CD4-positive, alpha-beta memory T cell (primary cell): ENCODE measurements at places on chromosomes 11 and 22. TPM values are rescaled to one million over a fixed set of nuclear protein-coding genes. Genes with fewer than 3 reads are reported as not detected.

- no peak for DNase-seq
Measured at GRCh38 chr22:39303358-39303757, 16.1 kb downstream of the RPL3 start.

DNA sequence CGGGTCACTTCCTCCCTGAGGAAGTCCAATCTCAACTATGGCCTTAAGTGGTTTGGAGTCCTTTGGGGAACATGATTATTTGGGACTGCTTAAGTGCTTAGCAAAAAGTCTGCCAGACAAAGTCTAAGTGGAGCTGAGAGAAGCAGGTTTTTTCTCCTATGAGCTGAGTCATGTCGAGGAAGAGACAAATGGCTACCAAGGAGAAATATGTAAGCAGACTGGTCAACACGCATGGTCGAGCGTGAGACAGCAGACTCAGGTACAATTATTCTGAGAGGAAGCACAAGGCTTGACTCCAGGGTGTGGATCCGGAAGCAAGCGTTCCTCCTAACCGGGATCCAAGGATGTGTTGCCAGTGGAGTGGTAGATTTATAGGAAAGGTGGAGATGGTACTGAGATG lies 30.6 kb downstream of the UBASH3B start:
- no peak for DNase-seq

DNA sequence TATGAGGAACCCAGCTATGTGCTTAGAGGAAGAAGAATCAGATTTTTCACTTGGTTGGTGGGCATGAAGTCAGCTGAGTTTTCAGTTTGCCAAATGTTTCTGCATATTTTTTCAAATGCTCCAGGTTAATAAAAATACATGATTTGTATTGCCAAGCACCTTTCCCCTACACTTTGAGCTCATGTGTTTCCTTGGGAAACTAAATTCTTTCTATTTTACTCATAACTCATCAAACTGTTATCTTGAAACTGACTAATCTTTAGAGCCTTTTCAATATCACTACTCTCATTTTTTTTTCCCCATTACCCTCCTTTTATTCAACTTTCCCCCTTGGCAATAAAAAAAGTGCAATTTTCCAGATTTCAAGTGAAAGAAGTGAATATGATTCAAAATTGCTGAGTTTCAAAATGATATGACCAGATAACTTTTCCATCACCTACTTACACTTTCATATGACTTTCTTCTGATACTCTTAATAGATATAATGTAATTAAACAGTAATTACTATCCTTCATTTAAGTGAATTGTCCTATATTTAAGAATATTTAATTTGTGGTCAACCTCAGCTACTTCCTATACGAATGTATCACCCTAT lies 91.9 kb upstream of the SOX6 start:
- no peak for DNase-seq

DNA sequence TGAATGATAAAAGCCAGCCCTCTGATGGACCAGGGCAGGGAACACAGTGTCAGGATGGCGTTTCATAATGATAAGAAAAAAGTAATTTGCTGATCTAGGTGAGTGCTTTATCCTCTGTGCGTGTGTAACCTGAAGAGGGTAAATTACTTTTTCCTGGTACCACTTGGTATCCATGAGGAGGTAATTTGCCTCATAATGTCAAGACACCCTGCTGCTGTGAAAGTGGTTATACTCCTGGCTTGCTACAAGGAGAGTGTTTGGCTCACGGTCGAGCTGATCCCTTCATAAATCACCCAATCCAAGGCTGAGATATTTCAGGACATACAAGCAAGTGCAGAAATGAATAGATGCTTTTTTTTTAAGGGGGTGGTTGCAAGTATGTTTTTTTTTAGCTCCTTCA lies 207.2 kb upstream of the PGR start:
- DNase-seq = no peak

GRCh38 chr11:128620309-128621100 lies 33.1 kb upstream of the ETS1 start:
- DNase-seq = no peak

DNA sequence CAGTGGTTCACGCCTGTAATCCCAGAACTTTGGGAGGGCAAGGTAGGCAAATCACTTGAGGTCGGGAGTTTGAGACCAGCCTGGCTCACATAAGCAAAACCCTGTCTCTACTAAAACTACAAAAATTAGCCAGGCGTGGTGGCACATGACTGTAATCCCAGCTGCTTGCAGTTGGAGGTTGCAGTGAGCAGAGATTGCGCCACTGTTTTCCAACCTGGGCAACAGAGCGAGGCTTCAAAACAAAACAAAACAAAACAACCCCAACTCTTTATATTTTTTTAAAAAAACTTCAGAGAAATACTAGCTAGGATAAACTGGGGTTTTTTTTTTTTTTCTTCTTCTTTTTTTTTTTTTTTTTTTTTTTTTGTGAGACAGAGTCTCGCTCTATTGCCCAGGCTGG lies 31.8 kb upstream of the RAPSN start:
- no peak for DNase-seq

DNA sequence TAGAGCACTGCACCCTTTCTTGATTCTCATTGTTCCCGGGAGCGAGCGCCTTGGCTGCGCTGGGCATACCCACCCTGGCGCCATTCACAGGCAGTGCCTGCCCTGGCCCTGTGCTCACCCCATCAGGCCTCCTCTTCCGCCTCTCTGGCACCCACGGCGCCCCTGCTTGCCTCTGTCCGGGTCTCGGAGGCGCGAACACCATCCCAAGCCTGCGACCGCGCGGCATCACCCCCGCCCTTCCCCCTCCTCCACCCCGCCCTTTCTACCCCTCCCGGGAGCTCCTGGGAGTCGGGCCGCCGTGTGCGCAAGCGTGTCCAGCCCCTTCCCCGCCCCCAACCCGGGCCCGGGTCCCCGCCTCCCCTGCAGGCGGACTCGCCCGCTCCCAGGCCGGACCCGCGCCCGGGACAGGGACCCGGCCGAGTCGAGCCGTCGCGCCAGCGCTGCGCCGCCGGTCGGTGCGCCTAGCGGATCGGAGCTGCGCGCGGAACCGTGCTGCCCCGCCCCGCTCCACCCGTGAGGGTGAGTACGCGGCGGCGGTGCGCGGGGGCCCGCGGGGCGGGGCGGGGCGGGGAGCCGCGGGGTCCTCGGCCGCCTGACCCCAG lies at the start of gene ST3GAL4:
ST3GAL4 (plus strand) TSS at position 363 of the 602 bp plus-strand sequence. CDS start 50,470 bp downstream, outside the sequence.
- DNase-seq = peak; percentile 60

GRCh38 chr22:30017375-30018223 lies 62.7 kb upstream of the HORMAD2 start:
- no peak for DNase-seq

- DNase-seq = no peak
Measured at GRCh38 chr11:23138761-23139160, 278.5 kb upstream of the CCDC179 start.

DNA sequence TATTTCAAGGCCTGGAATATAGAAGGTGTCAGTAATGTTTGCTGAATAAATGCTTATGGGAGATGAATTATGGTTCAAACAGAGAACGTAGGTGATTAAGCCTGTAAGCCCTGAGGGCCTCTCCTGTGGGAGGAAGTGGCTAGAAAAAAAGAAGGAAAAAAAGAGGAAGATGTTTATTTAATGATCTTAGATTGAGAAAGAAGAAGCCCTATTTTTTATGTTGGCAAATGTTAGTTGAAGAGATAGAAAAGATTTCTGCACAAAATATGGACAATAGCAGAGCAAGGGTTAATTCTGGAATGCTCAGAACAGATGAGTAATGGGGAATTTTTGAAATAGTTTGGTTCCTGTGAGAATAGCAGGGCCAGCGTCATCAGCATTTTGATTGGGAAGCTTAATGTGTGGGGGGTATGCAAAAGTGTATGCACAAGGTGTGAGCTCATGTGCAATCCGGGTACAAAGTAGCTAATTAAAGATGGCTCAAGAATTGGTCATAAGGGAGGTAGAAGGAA lies 95.7 kb downstream of the TEAD1 start:
- no peak for DNase-seq

DNA sequence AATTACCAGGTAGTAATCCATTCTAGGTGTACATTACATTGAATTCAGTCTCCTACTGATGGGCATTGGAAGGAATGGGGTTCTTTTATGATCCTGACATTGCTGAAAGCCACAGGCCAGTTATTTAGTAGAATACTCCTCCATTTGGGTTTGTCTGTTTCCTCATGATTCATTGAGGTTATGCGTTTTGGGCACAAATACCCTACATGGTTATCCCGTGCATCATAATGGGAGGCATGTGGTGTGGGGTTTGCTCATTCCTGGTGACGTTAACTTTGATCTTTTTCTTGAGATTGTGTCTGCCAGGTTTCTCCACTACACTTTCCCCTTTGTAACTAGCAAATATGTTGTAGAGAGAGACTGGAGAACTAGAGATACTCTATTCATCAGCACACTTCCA lies 5.5 kb downstream of the FOLR3 start:
- no peak for DNase-seq

DNA sequence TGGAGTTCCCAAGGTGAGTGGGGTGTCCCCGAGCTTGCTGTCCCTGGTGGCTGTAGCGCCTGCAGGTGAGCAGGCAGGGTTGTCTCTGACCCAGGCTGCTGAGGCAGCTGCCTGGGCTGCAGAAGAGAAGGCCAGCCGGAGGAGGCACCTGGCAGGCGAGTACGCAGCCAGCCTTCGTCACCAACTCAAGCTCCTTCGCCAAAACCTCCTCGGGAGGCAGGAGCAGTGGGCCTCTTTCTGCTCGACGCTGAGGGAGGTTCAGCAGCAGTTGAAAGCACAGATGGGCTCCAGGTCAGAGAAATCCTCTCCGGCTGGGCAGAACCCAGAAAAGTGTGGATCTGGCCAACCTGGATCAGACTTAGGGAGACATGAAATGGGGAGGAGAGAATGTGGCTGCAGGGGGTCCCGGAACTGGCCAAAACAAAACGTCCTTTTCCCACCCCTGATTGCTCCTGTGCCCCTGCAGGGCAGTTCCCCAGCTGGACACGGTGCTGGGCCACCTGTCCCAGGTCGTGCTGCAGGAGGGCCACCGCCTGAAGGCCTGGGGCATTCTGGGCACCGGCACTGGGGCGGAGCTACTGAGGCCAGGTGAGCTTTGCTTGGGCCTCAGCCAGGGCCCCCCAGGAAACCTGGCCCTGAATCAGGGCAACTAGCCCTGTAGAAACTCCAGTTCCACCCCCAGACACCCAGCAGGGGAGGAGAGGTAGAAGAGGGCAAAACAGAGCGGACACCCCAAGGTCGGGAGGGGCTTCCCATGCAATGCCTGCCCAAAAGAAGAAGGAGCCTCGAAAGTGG lies 56.7 kb downstream of the BTG4 start:
- DNase-seq = no peak

DNA sequence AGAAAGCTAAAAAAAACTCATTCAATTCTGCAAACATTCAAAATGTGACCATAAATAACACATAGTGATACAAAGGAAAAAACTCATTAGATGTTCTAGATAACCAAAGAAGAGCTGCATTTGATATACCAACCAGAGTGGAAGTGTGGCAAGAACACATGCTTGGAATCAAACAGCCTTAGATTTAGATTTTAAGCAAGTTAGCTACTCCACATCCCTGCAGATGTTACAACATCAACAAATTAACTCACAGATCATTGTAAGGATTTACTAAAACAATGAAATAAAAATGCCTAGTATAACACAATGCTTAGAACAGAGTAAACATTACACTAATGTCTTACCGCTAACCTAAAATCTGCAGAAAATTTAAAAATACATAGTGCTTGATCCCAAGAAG lies 114.0 kb upstream of the AKIP1 start:
- DNase-seq = no peak

- no peak for DNase-seq
Measured at GRCh38 chr22:22380098-22381030, 128.2 kb downstream of the ZNF280B start.

DNA sequence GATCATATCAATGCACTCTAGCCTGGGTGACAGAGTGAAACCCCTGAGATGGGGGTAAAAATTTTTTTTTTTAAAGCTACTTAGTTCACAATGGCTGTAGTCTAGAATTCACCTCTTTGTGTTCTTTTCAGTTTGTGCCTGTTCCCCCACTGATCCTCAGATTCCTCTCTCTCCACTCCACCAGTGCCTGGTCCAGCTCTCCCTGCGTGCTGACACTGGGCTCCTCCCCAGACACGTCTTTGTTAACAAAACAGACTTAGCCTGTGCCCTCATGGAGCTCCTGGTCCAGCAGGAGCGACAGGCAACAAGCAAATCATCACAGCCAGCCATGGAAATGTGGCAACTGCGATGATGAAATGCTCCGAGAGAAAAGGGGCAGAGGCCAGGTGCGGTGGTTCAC lies 34.0 kb downstream of the IFT27 start:
- no peak for DNase-seq

DNA sequence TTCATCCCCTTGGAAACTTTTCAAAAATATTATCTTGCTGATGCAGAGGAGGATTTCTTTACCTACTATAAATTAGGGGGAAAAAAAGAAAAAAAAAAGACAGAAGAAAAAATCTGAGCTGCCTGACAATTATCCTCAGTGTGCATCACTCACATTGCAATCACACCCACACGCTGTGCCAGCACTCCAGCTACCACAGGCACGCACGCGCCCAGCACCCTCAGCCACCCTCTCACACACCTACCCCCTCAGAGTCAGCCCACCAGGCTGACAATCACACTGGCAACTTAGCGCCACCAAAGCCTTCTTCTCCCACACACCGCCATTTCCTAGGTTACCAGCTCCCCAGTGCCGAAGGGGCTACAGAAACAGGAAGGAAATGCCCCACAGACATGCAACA lies 236.1 kb downstream of the KCNA4 start:
- DNase-seq = no peak

DNA sequence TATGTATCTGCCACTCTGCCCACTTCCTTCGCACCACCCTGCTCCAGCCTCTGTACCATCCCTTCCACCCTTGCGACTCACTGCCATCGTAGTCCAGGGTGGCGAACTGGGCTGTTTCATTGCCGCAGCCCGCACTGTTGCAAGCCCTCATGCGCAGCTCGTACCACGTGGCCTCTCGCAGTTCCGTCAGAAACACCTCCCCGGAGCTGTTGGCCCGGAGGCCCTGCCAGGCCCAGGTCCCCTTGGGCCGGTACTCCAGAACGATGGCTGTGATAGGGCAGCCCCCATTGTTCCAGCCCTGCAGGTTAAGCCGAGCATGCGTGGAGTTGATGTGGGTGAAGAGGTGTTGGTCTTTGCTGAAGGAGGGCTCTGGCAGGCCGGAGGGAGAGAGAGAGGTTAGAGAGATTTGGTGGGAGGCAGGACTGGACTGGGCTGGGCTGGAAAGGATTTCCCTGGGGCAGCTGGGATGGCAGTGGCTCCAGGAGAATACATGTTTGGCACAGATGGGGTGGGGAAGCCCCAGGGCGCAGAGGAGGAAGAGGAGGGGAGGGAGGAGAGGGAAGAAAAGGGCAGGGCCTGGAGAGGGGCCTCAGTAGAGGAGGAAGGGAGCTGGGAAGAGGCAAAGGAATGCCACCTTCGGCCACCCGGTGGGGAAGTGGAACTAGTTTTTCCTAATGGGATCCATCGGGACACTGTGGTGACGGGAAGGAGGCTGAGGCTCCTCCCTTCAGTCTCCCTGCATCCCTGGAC lies 109.6 kb downstream of the CEP164 start:
- no peak for DNase-seq

- DNase-seq = no peak
Measured at GRCh38 chr11:34204396-34205279, 99.2 kb downstream of the NAT10 start.

OR8H1 gene
- not detected for total RNA-seq

MRPL23 gene
- total RNA-seq = 43.9 TPM

MYO18B gene
- total RNA-seq = 0.19 TPM

KCNJ11 gene
- not detected for total RNA-seq

RAG2 gene
- not detected for total RNA-seq

AGBL2 gene
- 8.1 TPM for total RNA-seq
